ENCODE measurements at places on chromosomes 3 and 15.

- DNase-seq = no peak
Measured at GRCh38 chr3:183455089-183455488, 26.7 kb upstream of the MCF2L2 start.

DNA sequence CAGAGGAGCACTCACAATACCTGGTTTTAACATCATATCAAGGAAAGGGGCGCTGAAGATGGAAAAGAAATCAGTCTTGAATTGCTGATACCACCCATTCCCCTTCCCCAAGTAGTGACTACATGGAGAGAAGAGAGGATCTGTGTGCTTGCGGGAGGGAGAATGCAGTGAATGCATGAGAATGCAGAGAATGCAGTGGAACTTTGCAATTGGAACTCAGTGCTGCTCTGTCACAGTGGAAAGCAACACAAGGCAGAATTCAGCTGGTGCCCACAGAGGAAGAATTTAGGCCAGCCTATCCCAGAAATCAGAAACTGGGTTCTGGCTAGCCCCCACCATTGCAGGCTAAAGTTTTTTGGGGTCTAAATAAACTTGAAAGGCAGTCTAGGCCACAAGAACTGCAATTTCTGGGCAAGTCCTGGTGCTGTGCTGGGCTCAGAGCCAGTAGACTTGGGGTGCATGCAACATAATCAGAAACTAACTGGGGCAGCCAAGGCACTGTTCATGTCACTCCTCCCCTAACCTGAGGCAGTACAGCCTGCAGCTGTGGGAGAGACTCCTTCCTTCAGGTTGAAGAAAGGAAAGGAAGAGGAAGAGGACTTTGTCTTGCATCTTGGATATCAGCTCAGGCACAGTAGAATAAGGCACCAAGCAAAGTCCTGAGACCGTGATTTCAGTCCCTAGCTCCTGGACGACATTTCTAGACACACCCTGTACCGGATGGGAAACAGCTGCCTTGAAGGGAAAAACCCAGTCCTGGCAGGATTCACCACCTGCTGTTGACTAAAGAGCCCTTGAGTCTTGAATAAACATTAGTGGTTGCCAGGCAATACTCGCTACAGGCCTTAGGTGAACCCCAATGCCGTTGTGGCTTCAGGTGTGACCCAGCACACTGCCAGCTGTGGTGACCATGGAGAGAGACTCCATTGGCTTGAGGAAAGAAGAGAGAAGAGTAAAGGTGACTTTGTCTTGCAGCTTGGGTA, 329.3 kb downstream of the TBL1XR1 start:
- DNase-seq = peak; percentile 94

- no peak for DNase-seq
Measured at GRCh38 chr3:45067941-45068340, 41.8 kb downstream of the CLEC3B start.

DNA sequence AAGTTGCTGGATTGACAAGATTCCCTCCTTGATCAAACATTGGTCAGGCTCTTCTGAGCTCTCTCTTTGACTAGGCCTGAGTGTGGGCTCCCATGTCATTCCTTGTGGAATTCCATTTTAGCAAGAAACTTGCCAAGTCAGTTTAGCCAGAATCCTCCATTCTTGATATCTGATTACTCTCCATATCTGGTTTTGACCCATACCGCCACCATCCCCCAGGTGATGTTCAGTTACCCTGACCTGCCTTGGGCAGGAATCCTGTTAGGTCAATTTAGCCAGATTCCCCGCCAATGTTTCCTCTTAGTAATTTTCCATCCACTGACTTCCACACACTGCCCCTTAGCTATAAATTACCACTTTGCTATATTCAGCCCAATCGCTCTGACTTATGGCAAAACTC, 1.0 kb upstream of the PCCB start:
- DNase-seq = no peak
